ENCODE measurements at places on chromosomes 3 and 15.

DNA sequence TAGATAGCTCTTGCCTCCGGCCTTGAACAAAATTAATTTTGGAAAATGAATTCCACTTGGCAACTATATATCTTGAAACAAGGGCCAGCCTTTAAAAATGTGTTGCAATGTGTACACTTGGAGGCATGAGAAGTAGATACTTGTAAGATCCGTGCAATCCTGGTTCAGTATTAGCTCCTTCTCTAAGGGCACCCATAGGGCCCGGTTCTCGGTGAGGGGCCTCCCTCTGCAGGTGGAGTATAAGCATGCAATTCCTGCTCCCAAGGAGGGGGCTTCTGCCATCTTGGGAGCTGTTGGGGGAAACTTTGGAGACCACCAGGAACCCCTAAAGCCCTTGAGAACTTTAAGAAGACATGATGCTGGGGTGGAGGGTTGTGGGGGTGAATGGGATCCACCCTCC, 388.7 kb upstream of the RGMA start:
- DNase-seq, result no peak

DNA sequence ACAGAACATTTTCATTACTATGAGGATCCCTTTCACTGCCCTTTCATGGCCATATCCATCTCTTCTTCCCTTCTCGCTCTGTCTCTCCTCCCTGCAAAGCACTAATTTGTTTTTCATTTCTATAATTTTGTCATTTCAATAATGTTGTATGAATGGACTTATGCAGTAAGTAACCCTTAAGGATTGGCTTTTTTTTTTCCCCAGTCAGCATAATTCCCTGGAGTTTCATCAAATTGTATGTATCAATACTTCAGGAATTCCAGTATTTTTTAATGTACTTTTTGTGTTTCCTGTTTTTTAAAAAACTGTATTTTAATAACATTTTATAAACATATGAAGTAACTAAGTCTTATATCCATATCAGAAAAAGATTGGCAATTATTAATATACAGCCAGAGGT, 1016.0 kb upstream of the SEMA6D start:
- no peak for DNase-seq

GRCh38 chr3:132710311-132710710, 11.9 kb downstream of the NPHP3 start:
- no peak for DNase-seq

- DNase-seq, result no peak
These were observed 133.3 kb upstream of the CHL1 start for GRCh38 chr3:63095-63765.

DNA sequence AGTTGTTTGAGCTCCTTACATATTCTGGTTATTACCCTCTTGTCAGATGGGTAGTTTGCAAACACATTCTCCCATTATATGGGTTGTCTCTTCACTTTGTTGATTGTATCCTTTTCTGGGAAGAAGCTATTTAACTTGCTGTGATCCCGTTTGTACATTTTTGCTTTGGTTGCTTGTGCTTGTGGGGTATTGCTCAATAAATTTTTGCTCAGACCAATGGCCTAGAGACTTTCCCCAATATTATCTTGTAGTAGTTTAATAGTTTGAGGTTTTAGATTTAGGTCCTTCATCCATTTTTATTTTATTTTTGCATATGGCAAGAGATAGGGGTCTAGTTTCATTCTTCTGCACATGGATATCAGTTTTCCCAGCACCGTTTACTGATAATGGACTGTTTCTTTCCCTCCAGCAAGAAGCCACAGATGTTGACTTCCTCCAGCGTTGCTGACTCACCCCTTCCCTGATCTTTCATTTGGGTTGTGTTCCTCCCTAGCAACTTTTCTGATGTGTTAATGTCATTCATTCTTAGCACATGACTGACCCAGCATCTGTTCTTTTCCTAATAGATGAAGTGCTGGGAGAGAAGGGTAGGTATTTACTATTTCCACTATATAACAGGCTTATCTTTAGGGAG, 166.7 kb upstream of the SGO1 start:
- no peak for DNase-seq

- no peak for DNase-seq
These were observed 45.4 kb upstream of the ROPN1 start for GRCh38 chr3:124037326-124037725.

- no peak for DNase-seq
These were observed 353.9 kb upstream of the ROPN1 start for GRCh38 chr3:124345845-124346244.

- no peak for DNase-seq
These were observed 1325.8 kb upstream of the ALCAM start for GRCh38 chr3:104040896-104041295.

- no peak for DNase-seq
These were observed 81.9 kb upstream of the PLXND1 start for GRCh38 chr3:129688271-129688895.

DNA sequence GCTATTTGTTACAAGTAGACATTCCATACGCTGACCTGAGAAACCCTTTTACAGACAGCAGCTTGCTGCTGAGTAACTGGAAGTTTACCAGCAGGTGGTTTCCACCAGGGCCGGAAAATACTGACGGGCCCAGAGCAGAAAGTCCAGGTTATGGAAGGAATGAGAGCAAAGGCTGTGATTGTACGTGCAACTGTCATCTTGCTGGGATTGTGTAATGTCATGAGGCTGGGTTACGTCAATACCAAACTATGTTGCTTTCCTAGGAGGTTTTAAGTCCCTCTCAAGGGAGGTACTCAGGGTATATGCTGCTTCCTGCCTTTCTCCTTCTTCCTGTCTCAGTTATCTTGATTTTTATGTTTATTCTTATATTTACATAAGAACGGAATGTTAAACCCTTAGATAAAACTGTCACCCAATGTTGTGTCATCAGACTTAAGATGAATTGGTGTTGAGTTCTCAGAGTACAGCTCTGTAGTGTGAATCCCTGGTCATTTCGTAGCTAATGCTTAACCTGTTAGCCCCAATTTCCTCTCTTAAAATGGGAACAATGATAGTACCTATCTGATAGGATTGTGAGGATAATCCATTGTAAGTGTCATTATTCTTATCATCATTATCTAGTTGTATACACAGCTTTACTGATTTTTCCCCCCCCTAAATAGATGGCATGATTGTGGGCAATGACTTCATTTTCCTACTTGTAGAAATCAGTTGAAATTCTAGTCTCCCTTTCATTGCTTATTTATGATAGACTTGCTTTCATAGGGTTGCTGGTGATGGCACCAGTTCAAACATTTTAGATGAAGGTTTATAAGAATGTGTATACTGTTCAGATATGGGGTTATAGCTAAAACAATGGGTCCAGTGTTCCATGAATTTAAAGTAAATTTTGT, 101.4 kb downstream of the FNDC3B start:
- DNase-seq, result no peak

DNA sequence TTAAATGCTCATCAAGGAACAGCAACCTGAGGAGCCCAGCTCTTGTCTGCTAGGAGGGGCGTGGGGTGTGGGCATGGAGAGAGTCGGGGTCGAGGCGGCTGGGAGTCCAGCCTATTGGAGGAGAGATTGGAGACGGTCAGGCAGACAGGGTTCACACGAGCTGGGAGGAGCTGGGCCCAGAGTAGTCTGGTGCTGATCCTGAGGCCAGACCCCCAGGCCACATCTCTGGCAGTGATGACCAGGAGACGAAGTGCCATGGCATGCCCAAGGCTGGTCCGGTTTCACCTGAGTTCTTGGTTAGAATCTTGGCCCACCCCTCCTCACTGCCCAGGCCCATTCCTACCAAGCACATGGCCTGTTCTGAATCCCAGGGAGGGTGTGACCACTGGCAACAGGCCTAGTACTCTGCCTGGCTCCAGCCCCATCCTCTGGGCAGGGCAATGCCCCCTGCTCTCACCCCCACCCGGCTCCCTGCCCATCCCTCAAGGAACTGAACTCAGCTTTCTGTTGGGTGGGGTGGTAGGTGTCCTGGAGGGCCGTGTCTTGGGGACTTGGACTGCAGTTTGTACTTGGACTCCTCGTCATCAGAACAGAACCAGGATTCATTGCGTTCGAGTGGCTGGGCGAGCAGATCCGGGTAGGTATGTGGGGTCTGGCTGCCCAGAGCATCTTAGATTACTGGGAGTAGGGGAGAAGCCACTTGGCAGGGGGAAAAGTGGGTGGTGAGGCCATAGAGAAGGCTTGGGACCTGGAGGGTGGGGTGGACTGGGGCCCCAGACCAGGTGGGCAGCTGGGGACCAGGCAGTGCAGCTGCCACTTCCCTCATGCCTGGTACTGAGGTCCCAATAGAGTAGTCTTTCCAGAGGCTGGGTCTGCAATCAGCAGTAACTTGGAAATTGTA, 20.8 kb downstream of the SLC28A1 start:
- DNase-seq, result no peak

DNA sequence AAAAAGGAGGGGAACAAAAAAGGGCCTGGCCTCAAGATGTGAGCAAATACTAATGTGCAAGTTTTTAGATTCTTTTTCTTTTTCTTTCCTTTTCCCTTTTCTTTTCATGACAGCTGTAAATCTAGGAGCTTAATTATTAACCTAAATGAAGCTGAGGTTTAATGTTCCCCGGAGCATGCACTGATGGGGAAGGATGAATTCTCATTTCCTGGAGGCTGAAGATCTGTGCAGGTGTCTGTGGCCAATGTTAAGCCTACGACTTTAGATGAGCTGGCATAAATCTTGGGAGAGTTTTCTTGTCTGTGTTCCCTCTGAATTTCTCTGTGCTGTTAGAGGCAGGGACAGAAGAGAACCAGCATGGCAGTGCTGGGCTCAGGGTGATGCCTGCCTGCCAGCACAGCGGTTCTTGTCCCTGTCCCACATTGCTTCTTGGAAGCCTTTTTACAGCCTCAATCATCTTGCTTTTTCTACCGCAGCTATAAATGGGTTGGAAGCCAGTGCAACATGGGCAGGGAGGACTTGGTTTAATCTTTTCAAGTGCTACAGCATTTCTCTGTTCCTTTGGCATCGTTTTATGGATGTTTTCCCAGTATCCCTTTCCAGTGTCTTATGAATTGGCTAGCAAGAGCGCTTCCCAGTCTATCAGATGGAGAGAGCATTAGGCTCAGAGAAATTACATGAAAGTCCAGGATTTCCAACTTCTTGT, 119.1 kb downstream of the ATG7 start:
- no peak for DNase-seq

DNA sequence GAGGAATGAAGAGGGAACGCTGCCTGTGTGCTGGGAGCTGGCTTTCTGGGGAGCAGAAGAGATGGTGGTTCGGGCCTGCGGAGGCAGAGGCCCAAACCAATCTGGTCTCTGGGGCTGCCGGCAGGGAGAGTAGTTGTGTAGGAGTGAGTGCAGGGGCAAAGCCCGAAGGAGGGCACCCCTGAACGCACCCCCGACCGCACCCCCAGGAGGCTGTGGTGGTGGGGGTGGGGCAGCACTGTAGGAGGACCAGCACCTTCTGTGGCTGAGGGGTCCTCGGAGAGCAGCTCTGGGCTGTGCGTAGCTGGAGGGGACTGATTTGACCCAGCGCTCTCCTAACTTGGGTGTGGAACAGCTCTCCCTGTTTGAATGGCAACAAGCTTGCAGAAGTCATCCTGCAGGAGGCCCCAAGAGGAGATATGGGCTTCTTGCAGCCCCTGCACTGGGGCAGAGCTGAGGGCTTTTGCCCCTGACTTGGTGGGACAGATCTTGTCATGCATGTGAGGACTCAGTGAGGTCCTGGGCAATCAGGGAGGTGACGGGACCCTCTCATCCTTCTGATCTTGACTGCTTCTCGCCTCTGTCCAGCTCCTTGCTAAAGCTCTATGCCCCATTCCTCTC, 26.1 kb downstream of the C15orf39 start:
- no peak for DNase-seq

DNA sequence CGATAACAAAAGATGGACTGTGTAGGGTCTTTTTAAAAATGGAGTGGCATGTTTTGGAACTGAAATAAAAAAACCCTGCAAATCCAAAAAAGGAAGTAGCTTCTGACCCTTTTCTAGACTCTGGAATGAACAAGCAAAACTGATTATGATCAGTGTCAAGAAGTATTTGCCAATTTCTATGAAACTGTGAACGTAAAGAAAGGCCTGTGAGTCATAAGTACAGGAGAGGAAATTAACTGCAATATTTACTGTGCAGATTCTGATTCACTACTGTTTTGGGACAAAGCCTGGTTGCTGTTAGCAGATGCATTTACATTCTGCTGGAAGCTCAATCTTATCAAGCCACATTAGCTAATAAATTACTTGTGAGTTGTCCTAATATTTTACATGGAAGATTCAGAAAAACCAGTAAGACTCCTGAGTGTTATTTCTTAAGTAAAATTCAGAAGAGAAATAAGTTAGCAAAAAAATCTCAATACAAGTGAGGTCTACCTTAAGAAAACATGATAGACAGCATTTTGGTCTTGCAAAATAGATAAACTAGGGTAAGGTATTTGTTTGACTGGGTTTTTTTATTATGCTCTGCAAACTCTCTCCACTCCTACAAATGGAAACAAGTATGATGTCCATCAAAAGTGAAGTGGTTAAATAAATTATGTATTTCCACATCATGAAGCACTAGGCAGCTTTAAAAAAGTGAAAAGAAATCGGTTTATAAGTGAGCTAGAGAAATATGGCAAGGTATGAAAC, 90.2 kb upstream of the LMOD3 start:
- DNase-seq, result no peak

DNA sequence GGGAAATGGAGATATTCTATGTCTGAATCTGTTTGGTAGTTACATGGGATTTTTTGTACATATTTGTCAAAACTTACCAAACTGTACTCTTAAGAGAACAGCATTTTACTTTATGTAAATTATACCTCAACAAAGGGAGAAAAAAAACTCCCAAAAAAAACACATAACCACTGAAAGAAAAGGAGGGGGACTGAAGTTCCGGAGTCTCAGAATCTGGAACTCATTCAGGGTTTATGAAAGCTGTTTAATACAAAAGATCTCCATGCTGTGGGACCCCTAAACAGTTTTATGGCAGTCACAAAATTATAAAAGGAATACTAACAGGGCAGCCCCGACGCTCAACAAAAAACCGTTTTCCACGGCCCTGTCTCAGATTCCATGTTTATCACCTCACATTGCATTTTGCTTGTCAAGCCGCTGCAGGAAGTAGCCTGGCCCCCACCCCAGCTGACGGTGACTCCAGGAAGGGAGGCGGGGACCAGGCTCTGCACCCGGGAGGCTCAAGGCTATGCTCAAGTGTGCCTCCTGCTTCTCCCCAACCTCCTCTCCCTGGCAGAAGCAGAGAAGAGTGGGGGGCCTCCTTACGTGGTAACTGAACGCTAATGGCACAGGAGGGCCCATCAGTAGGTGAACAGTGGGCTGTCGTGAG, 29.3 kb downstream of the RFT1 start:
- no peak for DNase-seq

DNA sequence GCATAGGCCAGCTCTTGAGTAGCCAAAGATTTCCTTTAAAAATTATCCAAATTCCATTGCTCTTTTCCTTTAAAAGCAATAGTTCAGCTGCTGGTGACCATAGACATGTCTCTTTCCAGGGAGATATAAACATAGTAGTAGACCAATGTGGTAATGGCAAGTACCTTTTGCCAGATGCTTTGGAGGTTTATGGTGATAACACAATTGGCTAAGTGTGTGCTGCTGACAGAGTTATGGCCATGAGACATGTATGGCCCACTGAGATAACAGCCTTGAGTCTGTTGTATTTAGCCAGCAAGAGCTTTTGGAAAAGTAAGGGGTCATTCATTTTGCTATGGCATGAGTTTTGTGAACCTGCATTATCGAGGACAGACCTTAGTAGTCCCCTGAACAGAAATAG, 1146.8 kb downstream of the TUSC7 start:
- no peak for DNase-seq
